SIG-M5 (cell line): ENCODE measurements at places on chromosomes 6 and 20.

DNA sequence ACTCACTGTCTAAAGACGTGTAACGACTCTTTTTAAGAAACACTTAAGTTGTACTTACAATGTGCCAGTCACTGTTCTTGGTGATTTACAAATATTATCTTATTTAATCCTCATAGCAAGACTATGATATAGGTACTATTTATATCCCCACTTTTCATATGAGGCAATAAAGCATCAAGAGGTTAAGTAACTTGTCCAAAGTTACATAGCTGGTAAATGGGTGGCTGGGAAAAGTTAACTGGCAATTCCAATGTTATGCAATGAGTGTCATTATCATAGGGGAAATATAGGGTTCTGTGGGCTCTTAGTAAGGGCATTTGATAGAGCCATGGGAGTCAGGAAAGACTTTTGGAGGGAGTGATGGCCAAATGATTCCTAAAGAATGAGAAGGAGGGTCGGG is 21.4 kb upstream of the RIPOR2 start:
- DNase-seq, result no peak

DNA sequence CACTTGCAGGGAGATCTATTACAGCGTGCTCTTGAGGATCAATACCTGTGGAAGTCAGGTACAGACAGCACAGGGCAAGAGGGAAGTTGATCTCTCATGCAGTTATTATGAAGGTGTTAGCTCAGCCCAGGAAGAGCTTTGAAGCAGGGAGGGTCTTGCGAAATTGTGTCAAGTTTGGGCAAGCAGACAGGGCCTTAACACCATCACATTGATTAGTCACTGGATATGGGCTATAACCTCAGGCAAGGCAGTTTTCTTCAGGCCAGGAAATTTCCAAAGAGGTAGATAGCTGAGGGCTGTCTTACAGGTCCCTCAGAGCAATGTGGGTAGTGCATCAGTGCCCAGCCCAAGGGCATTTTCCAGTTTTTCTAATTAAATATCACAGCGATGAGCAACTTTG is 643.8 kb downstream of the DHX35 start:
- DNase-seq, result no peak

DNA sequence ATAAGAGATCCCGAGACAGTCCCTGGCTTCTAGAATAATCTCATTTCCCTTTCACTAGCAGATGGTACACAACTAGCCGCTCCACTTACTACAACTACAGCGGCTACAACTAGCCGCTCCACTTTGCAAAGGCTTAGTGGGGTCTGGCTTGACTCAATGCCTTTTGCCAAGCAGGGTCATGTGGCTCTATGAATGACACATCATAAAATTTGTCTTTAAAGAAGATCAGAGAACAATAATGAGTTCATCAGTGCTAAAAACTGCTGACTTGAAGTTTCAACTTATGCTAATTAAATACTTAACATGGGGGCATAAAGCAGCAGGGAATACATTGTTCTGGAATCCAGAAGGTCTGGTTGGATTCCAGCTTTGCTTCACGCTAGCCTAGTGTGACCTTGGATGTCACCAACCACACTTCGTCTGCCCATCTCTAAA is 2.0 kb upstream of the MICAL1 start:
- no peak for DNase-seq

DNA sequence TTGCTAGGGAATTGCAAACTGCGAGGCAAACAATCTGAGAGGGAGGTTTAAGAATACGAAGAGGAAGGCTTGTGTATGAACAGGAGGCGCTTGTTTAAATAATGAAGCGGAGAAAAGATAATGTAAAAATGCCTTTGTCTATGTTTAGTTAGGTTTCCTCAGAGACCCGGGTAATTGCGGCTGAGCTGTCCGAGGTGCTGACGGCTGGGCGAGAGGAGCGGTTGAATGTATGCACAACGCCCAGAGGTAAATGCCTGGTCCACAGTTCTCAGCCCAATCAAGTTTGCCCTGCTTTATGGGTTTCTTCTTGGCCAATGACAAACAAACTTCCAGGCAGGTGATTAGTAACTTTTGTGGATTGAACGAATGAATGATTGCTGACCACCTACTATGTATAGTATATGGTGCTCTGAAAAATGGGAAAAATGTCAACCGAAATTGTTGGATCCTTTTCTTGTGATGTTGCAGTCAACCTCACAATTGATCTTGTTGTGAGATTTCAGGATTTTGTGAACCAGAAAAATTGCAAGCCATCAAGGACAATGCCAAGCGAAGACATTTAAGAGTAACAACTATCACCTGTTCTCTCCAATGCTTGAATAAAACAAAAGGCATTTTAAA is 38.3 kb upstream of the SLC32A1 start:
- no peak for DNase-seq

DNA sequence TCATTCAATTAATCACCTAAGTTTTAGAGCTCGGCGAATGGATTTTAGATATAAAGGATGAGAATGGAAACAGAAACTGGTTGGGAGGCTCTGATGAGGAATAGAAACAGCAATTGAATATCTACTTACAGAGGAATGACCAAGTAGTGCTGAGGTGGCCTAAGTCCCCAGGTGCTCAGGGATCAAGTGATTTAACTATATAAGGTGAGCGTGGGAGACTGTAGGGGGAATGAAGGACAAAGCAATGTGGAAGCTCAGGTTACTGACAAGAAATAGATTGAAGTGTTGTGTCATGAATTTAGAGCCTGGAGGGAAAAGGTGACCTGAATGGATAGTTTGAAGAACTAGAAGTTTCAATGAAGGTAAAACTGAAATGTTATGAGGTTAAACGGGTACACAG is 495.4 kb upstream of the SOX4 start:
- DNase-seq, result no peak
